ENCODE measurements at places on chromosomes 5 and 9.

DNA sequence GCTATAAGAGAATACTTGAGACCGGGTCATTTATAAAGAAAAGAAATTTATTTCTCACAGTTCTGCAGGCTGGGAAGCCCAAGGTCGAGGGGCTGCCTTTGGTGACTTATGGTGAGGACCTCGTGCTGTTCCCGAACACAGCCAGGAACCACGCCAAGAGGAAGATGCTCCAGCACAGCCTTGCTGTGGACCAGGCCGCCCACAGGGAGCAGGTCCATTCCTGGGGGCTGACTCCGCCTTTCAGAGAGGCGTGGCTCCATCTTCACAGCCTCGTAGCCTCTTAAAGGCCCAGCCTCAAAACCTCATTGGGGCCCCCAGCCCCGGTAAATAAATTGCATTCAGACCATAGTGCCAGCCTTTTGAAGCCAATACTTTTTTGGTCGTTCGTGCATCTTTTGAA, 93.5 kb upstream of the CACNA1B start:
- no peak for DNase-seq

- no peak for DNase-seq
Measured at GRCh38 chr9:69175486-69175885, 1.4 kb downstream of the TJP2 start.

DNA sequence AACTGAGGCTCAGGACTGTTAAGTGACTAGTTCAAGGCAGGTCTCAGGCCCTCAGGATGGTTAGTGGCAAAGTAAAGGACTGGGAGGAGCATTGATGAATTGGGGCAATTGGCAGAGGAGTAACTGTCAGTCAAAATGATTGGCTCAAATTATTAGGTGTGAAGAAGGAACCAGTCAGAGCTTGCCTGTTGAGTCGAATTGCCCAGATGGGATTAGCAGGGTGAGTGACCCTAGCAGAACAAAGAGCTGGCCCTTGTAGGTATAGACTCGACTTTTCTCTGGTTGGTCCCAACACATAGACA, 2.6 kb upstream of the NSD1 start:
- no peak for DNase-seq

GRCh38 chr5:136103118-136103517, 29.5 kb upstream of the SMAD5 start:
- DNase-seq = no peak

GRCh38 chr5:9125852-9126251, 420.0 kb downstream of the SEMA5A start:
- no peak for DNase-seq

- DNase-seq = no peak
Measured at GRCh38 chr5:41067714-41068568, 3.2 kb downstream of the MROH2B start.

- DNase-seq = no peak
Measured at GRCh38 chr9:88372103-88372654, 16.1 kb upstream of the SPIN1 start.

- no peak for DNase-seq
Measured at GRCh38 chr9:21333226-21333625, 2.0 kb downstream of the KLHL9 start.

GRCh38 chr5:12934722-12935121, 1009.8 kb downstream of the DNAH5 start:
- no peak for DNase-seq

GRCh38 chr5:2738156-2738699, 13.2 kb downstream of the IRX2 start:
- DNase-seq = no peak

- no peak for DNase-seq
Measured at GRCh38 chr5:174022384-174023095, 23.0 kb upstream of the NSG2 start.

- DNase-seq = no peak
Measured at GRCh38 chr5:119168401-119168800, 97.5 kb downstream of the DMXL1 start.

DNA sequence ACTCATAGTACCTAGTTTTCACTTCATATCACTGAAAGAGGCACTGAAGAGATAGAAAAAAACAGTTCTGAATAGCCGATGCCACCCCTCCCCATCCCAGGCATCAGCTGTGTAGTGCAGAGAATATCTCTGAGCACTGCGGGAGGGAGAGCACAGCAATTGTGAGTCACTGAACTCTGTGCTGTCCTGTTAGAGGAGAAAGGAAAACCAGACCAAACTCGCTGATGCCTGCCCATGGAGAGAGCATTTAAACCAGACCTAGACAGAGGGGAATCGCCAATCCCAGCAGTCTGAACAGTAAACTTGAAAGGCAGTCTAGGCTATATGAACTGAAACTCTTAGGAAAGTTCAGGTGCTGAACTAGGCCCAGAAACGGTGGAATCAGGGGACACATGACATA, 120.1 kb upstream of the SLC30A5 start:
- DNase-seq = no peak

DNA sequence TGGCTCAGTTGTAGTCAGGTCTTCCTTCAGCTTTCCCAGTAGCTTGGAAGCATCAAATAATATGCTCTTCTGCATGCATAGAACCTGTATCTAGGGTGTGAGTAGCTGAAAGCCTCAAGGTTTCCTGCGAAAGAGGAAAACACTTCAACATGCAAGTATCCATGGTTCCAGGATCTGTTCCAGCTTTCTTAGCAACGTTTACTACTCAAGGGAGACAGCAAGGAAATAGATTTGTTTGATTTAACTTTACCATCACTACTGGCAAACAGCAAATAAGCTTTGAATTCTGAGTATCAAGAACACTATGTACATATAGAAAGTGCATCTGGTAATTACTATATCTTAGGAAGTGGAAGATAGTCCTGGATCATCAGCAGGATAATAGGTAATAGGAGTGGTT, 341.0 kb downstream of the PRR16 start:
- no peak for DNase-seq

- DNase-seq = no peak
Measured at GRCh38 chr5:175261526-175261925, 182.5 kb downstream of the DRD1 start.

DNA sequence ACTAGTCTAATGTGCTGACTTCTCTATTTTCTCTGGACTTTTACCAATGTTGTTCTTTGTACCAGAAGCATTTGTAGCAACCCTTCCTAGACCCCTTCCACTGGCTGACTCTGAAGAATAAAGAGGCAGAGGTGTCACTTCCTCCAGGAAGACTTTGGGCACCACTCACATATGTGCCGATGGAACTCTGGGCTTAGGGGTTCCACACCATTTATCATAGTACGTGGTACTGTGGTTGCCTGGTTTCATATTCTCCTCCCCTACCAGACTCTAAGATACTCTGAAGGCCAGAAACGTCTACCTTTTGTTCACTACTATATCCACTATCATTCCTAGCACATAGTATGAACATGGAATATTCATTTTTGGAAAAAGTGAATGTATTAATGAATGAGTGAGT, 88.0 kb downstream of the BNC2 start:
- no peak for DNase-seq

DNA sequence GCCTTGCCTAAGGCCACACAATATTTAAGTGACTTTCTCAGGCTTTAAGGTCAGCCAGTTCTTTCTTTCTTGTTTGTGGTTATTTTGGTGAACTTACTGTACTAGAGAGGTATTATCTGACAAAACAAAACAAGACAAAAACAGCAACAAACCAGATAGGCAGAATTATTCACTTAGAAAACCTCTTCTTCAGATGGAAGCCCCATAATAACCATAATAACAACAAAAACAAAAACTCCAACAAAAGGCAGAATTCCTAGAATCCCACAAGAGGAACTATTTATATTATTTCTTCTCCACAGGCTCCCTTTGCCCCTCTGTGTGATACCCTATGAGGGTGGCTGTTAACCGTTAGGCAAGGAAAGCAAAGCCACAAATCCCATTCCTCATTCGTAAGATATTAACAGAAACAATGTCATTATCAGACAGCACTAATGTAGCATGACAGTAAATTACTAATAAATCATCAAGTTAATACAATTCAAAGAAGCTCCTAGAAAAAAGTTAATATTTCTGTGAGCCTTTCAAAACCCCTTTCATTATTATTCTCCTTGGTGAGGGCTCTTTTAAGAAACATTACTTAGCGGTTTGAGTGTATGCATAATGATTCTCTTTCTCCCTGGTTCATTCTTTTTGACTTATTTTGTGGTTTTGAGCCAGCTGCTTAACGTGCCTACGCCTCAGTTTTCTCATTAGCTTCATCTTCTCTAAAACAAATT, 274.9 kb downstream of the EFNA5 start:
- no peak for DNase-seq

- DNase-seq = no peak
Measured at GRCh38 chr9:86407022-86407421, 52.8 kb upstream of the TUT7 start.

DNA sequence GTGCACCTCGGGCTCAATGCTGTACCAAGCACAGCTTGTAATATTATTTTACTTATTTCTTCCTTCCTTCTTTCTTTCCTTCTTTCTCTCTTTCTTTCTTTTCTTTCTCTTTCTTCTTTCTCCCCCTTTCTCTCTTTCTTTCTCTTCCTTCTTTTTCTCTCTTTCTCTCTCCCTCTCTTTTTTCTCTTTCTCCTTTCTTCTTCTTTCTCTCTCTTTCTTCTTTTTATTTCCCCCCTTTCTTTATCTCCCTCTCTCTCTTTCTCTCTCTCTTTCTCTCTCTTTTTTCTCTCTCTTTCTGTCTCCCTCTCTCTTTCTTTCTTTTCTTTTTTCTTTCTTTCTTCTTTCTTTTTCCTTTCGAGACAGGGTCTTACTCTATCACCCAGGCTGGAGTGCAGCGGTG, 32.7 kb upstream of the GNE start:
- DNase-seq = no peak

- no peak for DNase-seq
Measured at GRCh38 chr9:136081113-136081825, 13.8 kb downstream of the NACC2 start.

- no peak for DNase-seq
Measured at GRCh38 chr5:132998556-132998955, 27.8 kb downstream of the ZCCHC10 start.

DNA sequence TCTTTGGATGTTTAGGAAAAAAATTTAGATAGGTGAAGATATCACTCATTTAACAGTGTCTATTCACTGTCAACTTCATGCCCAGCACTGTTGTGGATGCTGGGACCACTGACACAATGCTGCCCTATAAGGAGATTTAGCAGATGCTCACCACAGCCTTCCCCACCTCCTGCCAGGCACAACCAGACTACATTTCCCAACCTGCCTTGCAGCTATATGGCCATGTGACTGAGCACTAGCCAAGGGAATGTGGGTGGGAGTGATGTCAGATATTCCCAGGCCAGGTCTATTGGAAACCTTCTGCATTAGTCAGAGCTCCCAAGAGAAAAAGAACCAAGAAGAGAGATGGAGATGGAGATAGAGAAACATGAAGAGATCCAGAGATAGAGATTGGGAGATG, 302.6 kb upstream of the TAS2R1 start:
- DNase-seq = no peak

DNA sequence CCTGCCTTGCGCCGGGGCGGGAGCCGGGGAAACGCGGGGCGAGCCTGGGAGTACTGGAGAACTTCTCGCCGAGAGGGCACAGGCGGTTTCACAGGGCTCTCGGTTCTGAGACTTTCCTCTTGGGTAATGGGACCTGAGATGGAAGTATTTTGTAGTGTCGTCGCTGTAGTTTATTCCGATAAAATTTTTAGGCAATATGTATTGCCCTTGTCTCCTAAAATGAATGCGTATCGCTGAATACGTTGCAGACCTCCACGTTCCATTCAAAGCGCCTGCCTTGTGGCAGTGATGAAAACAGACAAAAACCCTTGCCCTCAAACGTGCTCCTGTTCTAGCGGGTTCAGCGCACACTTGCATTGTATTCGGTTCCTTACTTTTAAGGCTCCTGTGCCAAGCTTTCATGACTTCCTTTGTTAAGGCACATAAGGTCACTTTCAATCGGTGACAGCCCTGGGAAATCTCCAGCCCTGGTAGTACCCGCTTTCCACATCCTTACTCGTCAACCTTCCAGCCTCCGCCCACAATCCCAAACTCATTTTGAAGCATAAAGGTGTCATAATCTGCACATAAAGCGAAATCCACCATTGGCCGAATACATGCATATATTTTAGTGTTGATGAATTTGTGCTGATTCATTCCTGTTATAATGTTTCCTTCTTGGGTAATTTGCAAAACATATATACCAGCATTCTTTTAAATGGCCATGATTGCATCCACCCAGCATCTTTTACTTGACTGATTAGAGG, 694 bp downstream of the RMI1 start:
- DNase-seq = no peak

DNA sequence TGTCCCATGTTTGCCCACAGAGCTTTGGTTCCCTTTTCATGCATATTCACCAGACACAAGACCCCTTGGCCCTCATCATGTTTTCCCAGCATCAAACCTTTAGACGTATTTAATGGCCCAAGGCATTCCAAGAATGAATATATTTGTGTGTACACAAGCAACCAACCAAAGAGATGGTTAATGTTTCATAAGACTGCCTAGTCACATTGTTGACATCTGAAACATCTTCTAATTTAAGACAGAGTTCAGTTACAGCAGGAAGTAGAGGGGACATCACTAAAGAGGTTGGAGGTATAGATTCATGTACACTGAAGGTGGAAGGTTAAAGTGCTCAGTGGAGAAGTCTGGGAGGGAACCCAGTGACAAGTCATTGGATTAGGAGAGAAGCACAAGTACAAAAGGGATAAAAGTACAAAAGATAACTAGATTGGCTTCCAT, 49.1 kb downstream of the SUSD1 start:
- no peak for DNase-seq

DNA sequence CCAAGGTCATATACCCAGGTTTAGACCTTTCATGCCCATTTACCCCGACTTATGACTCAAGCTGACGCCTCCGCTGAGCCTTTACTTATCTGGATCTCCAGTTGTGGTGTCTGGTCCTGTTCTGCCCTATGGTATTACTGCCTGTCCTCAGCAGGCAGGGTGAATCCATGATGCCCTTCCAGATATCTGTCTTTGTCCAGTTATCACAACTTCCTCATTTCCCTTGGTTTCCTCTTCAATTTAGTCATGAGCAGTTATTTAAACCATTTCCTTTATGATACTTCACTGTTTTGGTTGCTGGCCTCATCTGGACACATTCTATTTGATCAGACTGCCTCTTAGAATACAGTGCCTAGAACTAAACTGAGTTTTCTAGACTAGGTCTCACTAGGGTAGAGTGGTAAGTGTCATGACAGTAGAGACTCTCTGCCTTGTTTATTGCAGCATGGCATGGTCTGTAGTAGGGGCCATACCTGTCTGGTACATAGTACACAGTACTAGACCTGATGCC, 93.3 kb downstream of the MELK start:
- no peak for DNase-seq

DNA sequence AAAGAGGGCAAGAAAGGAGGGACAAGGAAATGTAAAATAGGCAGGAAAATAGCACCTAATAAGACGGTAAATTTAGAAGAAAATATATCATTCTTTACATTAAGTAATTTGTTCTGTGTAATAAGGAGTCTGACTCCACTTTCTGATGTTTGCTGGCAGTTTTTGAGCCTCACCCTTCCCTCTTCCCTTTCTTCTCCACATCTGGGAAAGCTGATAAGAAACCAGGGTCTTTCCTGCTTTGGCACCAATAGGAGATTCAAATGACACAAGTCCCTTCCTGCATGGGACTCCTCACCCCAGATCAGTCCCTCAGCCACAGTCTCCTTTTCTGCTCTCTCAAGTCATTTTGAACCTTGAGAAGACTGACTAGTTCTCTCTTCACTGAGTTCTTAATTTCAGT, 31.2 kb upstream of the LECT2 start:
- DNase-seq = no peak

GRCh38 chr5:1432296-1432695, 12.9 kb downstream of the SLC6A3 start:
- DNase-seq = no peak

Measured in cortex of kidney (tissue), 1 donor.